ENCODE measurements at places on chromosomes 2 and 18.

GRCh38 chr2:27118525-27119329 lies at the start of gene CGREF1:
TSS of gene CGREF1 (minus strand) at chr2:27119128. CDS start at chr2:27104366, 14,762 bp downstream.
- no peak for DNase-seq

GRCh38 chr18:79393635-79394533 lies 1.8 kb upstream of the NFATC1 start:
- no peak for DNase-seq

GRCh38 chr2:70115646-70116442 lies 28.6 kb downstream of the PCBP1 start:
- no peak for DNase-seq

GRCh38 chr2:114550895-114551793 lies 108.7 kb downstream of the DPP10 start:
- DNase-seq: no peak

DNA sequence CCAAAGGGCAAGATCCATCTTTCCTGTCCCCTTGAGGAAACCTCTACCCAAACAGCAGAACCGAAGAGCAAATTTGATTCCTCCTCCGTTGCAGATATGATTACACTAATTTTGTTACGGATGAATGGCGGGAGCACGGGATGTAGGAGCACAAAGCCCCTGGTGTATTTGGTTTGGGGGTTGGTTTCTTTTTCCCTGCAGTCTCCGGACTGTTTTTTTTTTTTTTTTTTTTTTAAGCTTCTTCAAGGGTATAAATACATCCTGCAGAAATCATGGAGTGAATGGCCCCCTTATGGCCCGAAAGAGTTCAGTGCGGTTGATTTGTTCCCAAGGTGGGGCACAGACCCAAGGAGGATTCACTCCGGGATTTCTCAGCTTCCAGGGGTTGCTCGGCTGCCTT lies 135.3 kb upstream of the SH3BP4 start:
- DNase-seq: no peak

- no peak for DNase-seq
Observed at GRCh38 chr2:20430461-20431300, 16.2 kb upstream of the RHOB start.

DNA sequence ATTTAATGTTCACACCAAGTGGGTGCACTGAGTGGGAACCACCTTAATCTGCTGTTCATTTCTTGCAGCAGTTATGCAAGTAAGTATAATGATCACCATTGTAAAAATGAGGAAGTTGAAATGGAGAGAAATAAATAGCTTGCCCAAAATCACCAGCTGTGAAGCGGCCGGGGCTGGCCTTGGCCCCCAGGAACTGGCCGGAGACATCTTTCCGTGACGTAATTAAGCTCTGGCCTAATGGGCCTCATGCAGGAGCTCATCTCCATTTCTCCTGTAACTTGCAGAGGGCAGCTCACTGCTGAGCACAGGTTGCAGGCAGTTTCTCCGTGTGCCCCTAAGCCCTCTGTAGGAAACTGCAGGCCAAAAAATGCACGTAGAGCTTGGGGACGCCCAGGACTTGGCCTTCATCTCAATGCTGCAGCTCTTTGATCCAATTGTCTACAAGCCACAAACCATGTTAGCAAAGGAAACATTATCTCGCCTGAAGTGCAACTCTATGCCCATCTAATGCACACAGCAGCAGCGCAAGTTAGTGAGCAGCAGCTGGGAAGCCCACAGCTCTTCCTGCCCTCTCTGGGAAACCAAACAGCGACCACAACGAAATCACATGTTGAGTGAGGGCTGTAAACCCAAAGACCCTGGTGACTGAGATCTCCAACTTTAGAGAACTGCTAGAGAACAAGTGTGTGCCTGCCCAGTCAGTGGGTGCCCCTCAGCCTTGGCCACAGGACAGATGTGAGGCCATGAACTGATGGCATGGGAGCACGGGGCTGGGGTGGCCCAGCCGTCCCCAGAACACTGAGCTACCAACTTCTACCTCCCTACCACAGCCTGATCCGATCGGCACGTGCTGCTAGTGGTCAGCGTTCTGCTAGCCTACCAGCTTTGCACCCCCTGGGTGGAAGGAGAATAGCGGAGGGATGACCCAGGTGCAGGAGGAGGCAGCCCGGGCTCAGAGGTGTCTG lies 28.8 kb downstream of the APCDD1 start:
- DNase-seq: no peak

GRCh38 chr2:181407171-181407570 lies 50.0 kb upstream of the ITGA4 start:
- no peak for DNase-seq

All from activated effector memory CD4-positive, alpha-beta T cell treated with Interleukin-2 at 50 U/mL for 16 hours (primary cell).